Stimulated activated CD8-positive, alpha-beta memory T cell treated with anti-CD3 and anti-CD28 coated beads, Interleukin-4, amount 100 ng/mL, for 1 hour (primary cell): ENCODE measurements at places on chromosomes 2 and 18.

DNA sequence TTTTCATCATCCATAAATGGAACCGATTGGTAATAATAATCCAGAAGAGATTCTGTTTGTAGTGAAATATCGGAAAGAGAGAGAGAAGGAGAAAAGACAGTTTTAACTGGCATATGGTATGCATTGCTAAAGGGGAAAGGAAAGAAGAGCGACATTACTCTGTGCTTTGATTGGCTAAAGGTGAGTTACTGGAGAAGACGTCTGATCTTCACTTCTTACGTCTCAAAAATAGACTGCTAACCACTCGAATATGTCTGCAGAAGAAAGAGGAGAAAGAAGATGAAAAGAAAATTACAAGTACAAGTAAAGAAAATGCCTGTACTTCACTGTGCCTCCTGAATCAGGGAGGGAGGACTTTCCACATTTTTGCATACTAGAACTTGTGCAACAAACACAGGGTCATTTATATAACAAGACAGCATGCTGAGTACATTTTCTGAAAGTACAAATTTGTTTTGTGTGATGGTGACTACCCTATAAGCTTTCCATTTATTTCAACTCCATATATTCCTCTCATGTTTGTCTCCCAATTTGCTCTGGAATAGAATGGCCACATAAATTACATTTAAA lies 787.2 kb downstream of the RNF144A start:
- DNase-seq: no peak

DNA sequence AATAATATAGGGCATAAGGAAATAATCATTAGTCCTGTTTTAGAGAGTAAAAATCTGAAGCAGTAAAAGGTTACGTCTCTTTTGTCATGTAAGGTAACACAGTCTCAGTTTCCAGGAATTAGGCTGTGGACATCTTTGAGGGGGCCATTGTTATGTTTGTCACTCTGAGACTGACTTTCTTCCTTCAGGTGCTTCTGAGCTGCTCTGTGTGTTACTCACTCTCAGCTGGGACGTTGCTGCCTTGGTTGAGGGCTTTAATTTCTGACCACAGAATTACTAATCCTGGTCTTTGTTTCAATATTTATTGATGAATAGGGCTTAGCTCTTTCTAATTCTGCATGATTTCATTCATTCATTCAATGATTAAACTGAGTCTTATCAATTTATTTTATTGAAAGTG lies 55.9 kb upstream of the SLC38A11 start:
- no peak for DNase-seq

DNA sequence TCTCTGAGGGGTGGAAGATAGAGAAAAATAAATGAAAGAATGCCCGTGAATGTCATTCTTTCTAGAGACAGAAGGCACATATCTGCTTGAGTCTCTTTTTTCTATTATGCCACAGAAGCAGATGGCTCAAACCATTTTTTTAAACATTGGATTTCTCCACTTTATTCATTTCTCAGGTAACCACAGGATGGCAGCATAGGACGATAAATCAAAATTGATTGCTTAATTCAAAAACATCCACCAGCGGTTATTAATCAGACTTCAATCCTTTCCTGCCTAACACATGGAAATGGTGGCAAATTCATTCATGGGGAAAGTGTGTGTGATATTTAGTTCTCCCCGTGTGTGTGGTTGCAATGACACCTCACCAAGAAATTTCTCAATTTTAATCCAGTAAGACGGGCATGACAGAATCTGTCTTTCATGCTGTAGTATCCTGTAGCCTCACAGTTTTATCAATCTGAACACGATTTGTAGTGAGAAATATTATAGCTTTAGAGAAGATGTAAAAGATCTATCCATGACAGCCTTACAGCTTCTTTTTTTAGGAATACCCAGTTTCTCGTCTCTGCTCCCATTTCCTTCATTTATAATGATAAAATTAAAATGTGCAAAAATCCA lies 72.2 kb downstream of the DSC3 start:
- DNase-seq: no peak

GRCh38 chr2:98219152-98219551 lies 127.1 kb upstream of the CNGA3 start:
- DNase-seq: no peak

- DNase-seq: no peak
These were observed 57.4 kb downstream of the MYO1B start for GRCh38 chr2:191302459-191303139.

GRCh38 chr18:24170360-24170759 lies 31.5 kb downstream of the CABYR start:
- DNase-seq: no peak

DNA sequence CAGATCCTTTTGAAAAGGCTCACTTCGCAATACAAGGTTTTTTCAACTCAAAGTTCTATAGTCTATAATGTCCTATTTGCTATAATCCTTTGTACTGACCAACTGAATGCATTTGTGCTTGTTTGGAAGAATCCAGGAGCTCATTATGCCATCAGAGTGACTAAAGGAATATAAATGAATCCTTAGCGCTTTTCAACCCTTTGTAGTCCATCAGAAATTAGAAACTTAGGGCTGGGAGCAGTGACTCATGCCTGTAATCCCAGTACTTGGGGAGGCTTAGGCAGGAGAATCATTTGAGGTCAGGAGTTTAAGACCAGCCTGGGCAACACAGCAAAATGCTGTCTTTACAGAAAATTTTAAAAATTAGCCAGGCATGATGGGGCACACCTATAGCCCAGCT lies 330.2 kb upstream of the CHAC2 start:
- DNase-seq: no peak

DNA sequence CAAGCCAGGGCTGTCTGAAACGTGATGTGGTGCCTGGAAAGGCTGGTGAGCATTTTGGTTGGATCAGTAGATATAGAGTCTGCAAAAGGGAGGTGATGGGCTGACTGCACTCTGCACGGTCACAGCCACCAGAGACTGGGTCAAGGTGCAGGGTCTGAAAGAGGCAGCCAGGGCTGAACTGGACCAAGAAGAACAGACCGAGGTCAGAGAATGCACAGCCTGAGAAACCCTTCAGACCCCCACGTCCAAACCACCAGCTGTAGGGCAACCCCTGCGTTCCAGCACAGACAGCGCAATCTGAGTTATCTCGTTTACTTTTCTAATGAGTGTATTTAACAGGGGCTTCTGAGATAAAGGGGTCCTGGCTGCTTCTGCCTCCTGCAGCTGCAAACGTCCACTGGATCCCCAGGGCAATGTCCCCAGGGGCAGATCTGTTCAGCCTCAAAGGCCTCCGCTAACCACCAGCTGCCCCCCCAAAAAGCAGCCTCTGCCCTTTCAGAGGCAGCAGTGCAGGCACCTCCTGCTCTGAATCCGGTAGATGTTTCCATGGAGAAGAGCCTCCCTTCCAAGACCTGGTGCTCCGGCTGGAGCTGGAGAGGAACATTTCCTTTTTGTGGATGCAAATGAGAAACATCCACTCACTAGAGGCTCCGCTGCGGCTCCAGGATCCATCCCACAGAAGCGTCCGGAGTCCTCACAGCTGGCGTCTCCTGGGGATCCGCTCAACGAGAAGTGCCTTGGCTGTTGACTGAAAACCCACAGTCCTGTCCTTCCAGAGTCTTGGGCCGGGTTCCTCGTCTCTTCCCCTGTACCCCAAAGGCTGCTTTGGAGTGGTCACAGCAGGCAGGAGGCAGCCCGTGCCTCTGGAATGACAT lies 970 bp upstream of the KCNG2 start:
- DNase-seq: no peak

DNA sequence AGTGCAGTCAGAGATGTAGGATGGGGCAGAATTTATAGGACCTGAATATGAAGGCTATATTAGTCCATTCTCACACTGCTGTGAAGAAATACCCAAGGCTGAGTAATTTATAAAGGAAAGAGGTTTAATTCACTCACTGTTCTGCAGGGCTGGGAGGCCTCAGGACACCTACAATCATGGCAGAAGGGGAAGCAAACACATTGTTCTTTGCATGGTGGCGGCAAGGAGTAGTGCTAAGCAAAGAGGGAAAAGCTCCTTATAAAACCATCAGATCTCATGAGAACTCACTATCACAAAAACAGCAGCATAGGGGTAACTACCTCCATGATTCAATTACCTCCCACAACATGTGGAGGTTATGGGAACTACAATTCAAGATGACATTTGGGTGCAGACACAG lies 76.8 kb upstream of the MSTN start:
- no peak for DNase-seq

GRCh38 chr18:80075940-80076339 lies 33.1 kb upstream of the ADNP2 start:
- DNase-seq: no peak

GRCh38 chr2:169782513-169782912 lies 16.2 kb upstream of the SSB start:
- DNase-seq: no peak
